HCT116 (cell line): ENCODE measurements at places on chromosomes 13 and 19.

GRCh38 chr19:54451997-54452396 is 3.0 kb downstream of the LENG8 start:
- peaks cover 63% of the 10 kb centered on the region; the same call in 1 of the 2 replicates for H3K36me3 ChIP-seq
- no peak overlapping the region for H3K27ac ChIP-seq
- DNase-seq: no peak
- no peaks in the 10 kb centered on the region for H3K27me3 ChIP-seq

DNA sequence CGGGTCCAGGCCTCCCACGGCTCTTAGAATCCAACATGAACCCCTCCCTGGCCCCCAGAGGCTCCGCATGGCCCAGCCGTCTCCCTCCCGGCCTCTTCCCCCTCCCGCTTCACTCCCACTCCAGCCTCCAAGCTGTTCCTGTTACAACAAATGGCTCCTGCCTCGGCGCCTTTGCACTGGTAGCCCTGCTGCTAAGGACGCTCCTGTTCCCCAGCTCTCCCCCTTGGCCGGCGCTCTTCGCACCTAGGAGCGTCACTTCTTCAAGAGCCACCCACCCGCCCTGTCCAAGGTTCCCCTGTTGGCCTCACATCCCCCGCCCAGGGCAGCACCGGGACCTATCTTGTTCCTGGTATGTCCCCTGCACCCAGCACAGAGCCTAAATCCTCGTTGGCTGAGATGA is 9.4 kb downstream of the CCDC124 start:
- no peak overlapping the region for H3K27ac ChIP-seq
- no peak for DNase-seq
- no peaks in the 10 kb centered on the region for H3K27me3 ChIP-seq
- H3K4me1 ChIP-seq: peaks cover 33% of the 10 kb centered on the region
- peaks cover 32% of the 10 kb centered on the region; the same call in 1 of the 2 replicates for H3K36me3 ChIP-seq

DNA sequence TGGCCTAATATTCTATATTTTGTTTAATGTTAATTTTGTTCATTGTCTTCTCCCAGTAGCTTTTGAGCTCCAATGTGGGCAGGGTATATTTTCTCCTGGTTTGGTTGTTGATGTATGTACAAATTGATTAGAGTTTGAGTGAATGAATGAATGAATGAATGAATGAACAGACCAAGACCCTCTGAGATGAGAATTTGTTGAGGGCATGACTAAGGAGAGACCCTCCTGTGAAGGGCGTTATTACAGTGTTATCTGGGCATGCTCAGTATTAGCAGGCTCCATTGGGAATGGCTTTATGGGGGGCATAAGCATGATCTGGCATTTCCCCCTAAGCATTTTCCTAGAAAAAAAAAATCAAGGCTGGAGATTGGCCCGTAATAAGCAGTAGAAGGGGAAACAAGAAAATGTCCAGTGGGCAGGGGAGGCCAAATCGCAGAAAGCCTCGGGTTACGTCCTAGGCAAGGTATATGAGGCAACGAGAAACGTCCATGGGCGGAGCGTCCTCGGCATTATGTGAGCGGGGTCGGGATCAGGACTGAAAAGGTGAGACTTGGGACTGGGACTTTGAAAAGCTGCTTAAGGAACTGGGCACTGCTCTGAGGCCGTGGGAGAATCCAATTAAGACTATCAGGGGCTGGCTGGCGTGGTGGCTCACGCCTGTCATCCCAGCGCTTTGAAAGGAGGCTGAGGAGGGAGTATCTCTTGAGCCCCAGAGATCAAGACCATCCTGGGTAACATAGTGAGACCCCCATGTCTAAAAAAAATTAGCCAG is 904 bp upstream of the ARHGAP33 start:
- no peaks in the 10 kb centered on the region for H3K36me3 ChIP-seq
- peaks cover 9% of the 10 kb centered on the region; the same call in 1 of the 2 replicates for H3K4me1 ChIP-seq
- no peak for DNase-seq
- no peak overlapping the region for H3K4me3 ChIP-seq

DNA sequence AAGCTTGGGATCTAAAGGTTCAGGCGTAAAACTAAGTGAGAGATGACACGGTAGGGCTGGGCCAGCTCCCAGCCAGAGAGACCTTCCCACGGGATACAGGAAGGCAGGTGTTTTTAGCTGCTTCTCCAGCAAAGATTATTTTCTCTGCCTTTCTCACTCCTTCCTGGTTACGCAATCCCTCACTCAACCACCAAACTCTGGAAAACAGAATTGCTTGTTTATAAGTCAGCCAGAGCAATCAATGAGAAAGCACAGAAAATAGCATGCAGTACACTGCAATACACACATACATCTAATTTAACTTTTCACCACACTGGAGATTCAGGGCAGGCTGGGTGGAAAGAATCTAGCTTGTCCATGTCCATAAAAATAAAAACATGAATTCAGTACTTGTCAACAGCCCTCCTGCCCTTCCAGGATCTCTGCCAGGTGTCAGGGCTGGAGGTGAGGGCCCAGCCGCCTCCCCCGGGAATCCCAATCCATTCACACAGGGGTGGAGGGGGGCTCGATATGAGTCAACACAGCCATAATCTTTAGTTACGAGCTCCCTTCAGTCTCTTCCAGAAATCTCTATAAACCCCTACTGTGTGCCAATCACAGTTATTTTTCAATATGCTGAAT is 12.2 kb downstream of the RHPN2 start:
- H3K36me3 ChIP-seq: peaks cover 3% of the 10 kb centered on the region; the same call in 1 of the 2 replicates
- no peak for DNase-seq
- H3K27me3 ChIP-seq: no peaks in the 10 kb centered on the region

- H3K4me3 ChIP-seq: no peak overlapping the region
- no peak overlapping the region for H3K27ac ChIP-seq
- H3K27me3 ChIP-seq: no peaks in the 10 kb centered on the region
- peaks cover 4% of the 10 kb centered on the region; the same call in 1 of the 2 replicates for H3K36me3 ChIP-seq
- no peaks in the 10 kb centered on the region for H3K4me1 ChIP-seq
- no peak for DNase-seq
These were observed 15.3 kb downstream of the KHSRP start for GRCh38 chr19:6409346-6409745.

DNA sequence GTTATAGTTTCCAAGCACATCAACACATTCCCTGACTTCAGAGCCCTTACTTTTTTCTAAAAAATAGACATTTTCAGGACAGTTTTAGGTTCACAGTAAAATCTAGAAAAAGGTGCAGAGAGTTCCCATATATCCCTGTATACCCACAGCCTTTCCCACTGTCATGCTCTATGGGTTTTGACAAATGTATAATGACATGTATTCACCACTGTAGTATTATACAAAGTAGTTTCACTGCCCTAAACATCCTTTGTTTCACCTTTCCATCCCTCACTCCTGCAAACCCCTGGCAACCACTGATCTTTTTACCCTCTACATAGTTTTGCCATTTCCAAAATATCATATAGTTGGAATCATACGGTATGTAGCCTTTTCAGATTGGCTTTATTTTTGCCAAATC is 15.6 kb downstream of the NAA16 start:
- no peak overlapping the region for H3K4me3 ChIP-seq
- DNase-seq: no peak
- peaks cover 15% of the 10 kb centered on the region for H3K36me3 ChIP-seq
